ENCODE measurements at places on chromosomes 16 and 17. TPM values are rescaled to one million over a fixed set of nuclear protein-coding genes. Genes with fewer than 3 reads are reported as not detected.

KRTAP9-8 gene
- not detected for total RNA-seq

TRIM72 gene
- not detected for total RNA-seq

TM4SF5 gene
- total RNA-seq: not detected

SBK1 gene
- 2.6 TPM for total RNA-seq

UTS2R gene
- not detected for total RNA-seq

BLTP2 gene
- total RNA-seq: 135 TPM

NLRC5 gene
- 36.9 TPM for total RNA-seq

ABCA10 gene
- total RNA-seq: 18.2 TPM

PRSS36 gene
- 10.2 TPM for total RNA-seq

Measured in suprapubic skin (tissue), 4 donors.